Activated T-helper 1 cell treated with anti-CD3 and anti-CD28 coated beads, Interleukin-12 subunit alpha, Interleukin-12 subunit beta, Interleukin-2, Interleukin-4 antibody, amounts not matched to agents 30 ng/mL and 10 ng/mL and 1 ng/mL, durations not matched to agents 14 hours and 24 hours and 36 hours (primary cell): ENCODE measurements at places on chromosomes 7 and 10. TPM values are rescaled to one million over a fixed set of nuclear protein-coding genes. Genes with fewer than 3 reads are reported as not detected.

The ADAM8 gene
- total RNA-seq, result 133 and 138 TPM in 2 replicates

The FAS gene
- total RNA-seq, result 36.4 and 38.6 TPM in 2 replicates

GRCh38 chr10:119346095-119346832, 138.9 kb downstream of the GRK5 start:
- no peak for DNase-seq

DNA sequence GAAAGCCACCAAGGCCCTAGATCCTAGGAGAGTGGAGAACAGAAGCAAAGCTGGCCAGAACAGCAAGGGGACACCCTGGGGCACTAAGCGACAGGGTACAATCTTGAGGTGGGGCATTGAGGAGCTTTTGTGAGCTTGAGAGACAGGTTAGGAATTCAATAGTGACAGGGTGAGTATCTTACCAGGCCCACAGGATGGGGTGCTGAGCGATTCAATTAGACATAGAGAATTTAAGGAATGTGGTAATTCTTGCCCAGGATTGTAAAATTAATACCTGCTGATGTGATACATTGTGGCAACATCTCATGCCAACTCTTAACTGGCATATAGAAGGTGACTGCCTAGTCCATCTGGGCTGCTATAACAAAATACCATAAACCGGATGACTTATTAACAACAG, 14.0 kb downstream of the RBP3 start:
- no peak for DNase-seq

DNA sequence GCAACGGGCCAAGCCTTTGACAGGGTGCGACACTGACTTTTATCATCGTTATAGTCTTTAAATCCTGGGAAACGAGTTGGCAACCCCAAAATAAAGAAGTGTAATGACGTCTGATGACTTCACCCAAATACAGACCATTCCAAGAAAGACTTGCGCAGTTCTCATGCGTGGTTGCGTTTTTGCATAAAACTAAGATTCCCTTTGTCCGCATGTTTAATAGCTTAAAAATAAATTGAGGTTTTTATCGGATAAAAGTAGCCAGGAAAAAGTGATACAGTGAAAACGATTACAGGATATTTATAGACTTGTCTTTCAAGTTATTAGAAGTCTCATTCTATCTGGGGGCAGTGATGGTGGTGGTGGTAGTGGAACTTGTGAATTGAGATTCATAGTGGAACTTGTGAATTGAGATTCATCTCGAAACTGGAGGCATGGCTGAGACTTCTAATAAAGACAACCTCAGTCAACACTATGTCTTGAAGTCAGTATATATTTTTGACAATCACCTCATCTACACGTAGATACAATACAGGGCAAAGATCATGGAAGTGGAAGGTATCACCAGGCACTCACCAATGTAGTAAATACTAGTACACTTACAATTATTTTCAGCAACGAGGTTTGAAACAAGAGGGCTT, 1.2 kb upstream of the NAMPT start:
- no peak for DNase-seq
